ENCODE measurements at places on chromosomes 1 and 21. TPM values are rescaled to one million over a fixed set of nuclear protein-coding genes. Genes with fewer than 3 reads are reported as not detected.

DNA sequence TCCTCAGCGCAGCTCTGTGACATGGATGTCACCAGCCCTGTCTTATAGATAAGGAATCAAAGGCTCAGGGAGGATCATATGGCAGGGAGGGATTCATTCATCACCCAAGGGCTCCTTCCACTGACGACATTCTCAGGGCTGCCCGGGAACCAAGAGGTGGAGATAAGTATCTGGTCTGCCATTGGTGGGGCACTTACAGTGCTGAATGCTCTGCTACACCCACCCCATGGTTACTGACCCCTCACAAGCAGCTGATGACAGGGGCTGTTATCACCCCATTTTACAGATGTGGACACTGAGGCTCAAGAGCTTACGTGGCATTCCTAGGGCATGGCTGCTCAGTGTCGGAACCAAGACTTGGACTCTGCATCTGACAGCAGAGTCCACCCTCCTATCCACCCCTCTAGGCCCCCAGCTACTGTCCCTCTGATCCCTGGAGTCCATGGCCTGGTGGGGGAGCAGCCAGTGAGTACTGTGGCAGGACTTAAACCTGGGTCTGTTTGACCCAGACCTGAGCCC lies 155.1 kb downstream of the PTPRU start:
- H3K4me3 ChIP-seq: no peak overlapping the region
- no peaks in the 10 kb centered on the region for H3K36me3 ChIP-seq
- H3K4me1 ChIP-seq: no peaks in the 10 kb centered on the region
- H3K27me3 ChIP-seq: peaks cover 68% of the 10 kb centered on the region
- no peak for DNase-seq

GRCh38 chr1:30399026-30399425 lies 324.4 kb downstream of the MATN1 start:
- H3K27ac ChIP-seq: no peak overlapping the region
- H3K27me3 ChIP-seq: peaks cover 3% of the 10 kb centered on the region
- DNase-seq: no peak
- H3K36me3 ChIP-seq: no peaks in the 10 kb centered on the region

GRCh38 chr21:32819694-32820093 lies 48.1 kb upstream of the PAXBP1 start:
- no peak for DNase-seq
- H3K36me3 ChIP-seq: no peaks in the 10 kb centered on the region
- H3K4me3 ChIP-seq: no peak overlapping the region
- no peaks in the 10 kb centered on the region for H3K4me1 ChIP-seq
- H3K27ac ChIP-seq: no peak overlapping the region

GRCh38 chr1:220892997-220893700 lies 13.9 kb downstream of the HLX start:
- no peak overlapping the region for H3K4me3 ChIP-seq
- H3K27ac ChIP-seq: no peak overlapping the region
- peaks cover 30% of the 10 kb centered on the region for H3K4me1 ChIP-seq
- H3K36me3 ChIP-seq: no peaks in the 10 kb centered on the region

- peak overlapping the region; percentile 96 for H3K27ac ChIP-seq
- no peak for DNase-seq
- no peaks in the 10 kb centered on the region for H3K27me3 ChIP-seq
- peak overlapping the region; percentile 63 for H3K4me3 ChIP-seq
Observed at GRCh38 chr1:8422510-8423268, 104.8 kb downstream of the SLC45A1 start.

DNA sequence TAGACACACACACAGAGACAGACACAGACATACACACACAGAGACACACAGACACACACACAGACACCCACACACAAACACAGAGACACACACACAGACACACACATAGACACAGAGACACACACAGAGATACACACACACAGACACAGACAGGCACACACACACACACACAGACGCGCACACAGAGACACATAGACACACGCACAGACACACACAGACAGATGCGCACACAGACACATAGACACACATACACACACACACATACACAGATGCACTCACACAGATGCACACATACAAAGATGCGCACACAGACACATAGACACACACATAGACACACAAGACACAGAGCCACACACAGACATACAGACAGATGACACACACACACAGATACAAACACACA lies 16.0 kb downstream of the KIF21B start:
- no peak overlapping the region for H3K27ac ChIP-seq
- H3K4me1 ChIP-seq: no peaks in the 10 kb centered on the region

DNA sequence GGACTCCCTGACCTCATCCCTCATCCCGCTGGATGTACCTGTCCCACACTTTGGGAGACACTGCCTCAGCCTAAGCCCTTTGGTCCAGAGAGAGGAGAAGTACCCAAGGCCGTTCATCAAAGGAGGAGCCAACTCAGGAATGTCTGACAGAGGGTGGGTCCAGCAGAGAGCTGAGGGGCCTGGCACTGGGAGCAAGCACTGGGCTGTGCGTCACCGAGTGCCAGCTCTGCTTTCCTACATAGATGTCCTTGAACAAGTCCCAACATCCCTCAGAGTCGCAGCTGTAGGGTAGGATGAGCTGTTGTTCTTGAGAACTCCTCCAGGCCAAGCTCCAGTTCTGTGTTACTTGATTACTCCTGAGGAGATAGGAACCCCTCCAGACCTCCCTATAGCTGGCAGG lies 68.8 kb upstream of the ACOT11 start:
- peaks cover 4% of the 10 kb centered on the region for H3K27me3 ChIP-seq
- H3K36me3 ChIP-seq: no peaks in the 10 kb centered on the region
- H3K27ac ChIP-seq: no peak overlapping the region
- no peak overlapping the region for H3K4me3 ChIP-seq
- no peak for DNase-seq
- peaks cover 3% of the 10 kb centered on the region for H3K4me1 ChIP-seq

GRCh38 chr1:227735539-227736285 lies 477 bp downstream of the SNAP47 start:
- DNase-seq: no peak
- peak overlapping the region; percentile 91 for H3K4me3 ChIP-seq
- peak overlapping the region; percentile 76 for H3K27ac ChIP-seq
- H3K4me1 ChIP-seq: peaks cover 25% of the 10 kb centered on the region
- no peaks in the 10 kb centered on the region for H3K27me3 ChIP-seq
- H3K36me3 ChIP-seq: no peaks in the 10 kb centered on the region

GRCh38 chr1:223326776-223327175 lies 37.2 kb downstream of the SUSD4 start:
- no peak for DNase-seq
- H3K4me1 ChIP-seq: no peaks in the 10 kb centered on the region
- H3K27ac ChIP-seq: no peak overlapping the region

DNA sequence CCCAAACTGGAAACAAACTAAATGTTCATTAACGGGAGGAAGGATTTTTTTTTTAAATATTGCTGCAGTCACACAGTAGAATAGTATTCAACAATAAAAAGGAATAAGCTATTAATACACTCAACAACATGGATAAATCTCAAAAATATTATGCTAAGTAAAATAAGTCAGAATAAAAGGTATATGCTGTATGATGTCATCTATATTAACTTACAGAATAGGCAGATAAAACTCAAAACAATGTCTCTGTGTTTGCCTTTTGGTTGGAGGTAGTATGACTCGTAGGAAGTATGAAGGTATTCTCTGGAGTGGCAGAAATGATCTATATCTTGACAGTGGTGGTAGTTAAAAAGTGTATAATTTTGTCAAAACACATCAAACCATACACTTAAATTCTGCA lies 6.1 kb upstream of the ST6GALNAC5 start:
- H3K4me1 ChIP-seq: no peaks in the 10 kb centered on the region
- peaks cover 23% of the 10 kb centered on the region for H3K27me3 ChIP-seq
- H3K4me3 ChIP-seq: no peak overlapping the region
- no peak for DNase-seq
- H3K36me3 ChIP-seq: no peaks in the 10 kb centered on the region

DNA sequence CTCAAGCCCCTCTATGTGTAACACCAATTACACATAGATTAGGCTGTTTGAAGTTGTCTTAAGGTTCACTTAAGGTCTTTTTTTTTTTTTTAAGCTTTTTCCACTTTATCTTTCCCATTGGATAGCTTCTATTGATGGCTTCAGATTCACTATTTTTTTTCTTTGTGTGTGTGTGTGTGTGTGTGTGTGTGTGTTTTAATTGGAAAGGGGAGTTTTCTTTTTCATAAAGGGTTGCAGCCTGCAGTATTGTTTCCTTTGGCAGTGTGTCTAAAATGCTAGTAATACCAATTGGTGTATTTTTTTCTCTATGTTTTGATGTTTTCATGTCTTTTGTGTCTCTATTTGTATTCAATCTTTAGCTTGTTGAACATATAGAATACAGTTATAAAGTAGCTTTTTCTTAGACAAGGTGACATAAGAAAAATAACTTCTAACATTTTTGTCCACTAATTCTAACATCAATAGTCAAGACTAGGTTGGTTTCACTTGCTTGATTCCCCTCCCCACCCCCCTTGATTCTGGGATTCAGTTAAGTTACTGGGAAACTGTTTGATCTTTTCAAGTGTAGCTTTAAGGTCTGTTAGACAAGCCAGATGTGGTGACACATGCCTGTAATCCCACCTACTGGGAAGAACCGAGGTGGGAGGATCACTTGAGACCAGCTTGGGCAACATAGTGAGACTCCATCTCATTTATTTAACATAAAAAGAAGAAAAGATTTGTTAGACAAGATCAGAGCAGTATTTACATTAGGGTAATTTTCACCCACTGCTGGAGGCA lies 21.4 kb downstream of the PRRC2C start:
- no peaks in the 10 kb centered on the region for H3K36me3 ChIP-seq
- H3K4me1 ChIP-seq: no peaks in the 10 kb centered on the region
- DNase-seq: no peak
- no peaks in the 10 kb centered on the region for H3K27me3 ChIP-seq

- H3K27me3 ChIP-seq: no peaks in the 10 kb centered on the region
- H3K4me1 ChIP-seq: peaks cover 91% of the 10 kb centered on the region
- no peak for DNase-seq
- H3K27ac ChIP-seq: peak overlapping the region; percentile 89
- H3K4me3 ChIP-seq: no peak overlapping the region
Observed at GRCh38 chr1:15951341-15952153, 24.4 kb downstream of the ZBTB17 start.

- no peak for DNase-seq
- H3K27ac ChIP-seq: no peak overlapping the region
- H3K27me3 ChIP-seq: no peaks in the 10 kb centered on the region
- no peak overlapping the region for H3K4me3 ChIP-seq
Observed at GRCh38 chr1:54350360-54350759, 55.8 kb downstream of the SSBP3 start.

- no peak overlapping the region for H3K4me3 ChIP-seq
- no peaks in the 10 kb centered on the region for H3K36me3 ChIP-seq
- DNase-seq: no peak
- H3K27ac ChIP-seq: no peak overlapping the region
- H3K27me3 ChIP-seq: peaks cover 33% of the 10 kb centered on the region
Observed at GRCh38 chr1:3019516-3020051, 1.7 kb upstream of the ACTRT2 start.

DNA sequence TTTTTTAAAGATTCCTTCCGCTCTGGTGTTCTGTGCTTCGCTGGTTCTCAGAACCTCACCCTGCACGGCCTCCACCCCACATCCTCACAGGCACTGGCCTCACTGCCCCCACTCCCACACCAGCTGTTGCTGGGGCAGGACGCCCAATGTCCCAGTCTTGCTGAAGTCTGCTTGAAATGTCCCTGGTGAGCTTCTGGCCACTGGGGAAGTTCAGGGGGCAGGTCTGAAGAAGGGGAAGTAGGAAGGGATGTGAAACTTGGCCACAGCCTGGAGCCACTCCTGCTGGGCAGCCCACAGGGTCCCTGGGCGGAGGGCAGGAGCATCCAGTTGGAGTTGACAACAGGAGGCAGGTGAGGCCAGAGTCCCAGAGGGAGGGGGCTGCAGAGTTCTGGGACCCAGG lies at the start of gene C1QA:
TSS of gene C1QA (plus strand) at position 276 of the 400 bp plus-strand sequence. CDS start 989 bp downstream, outside the sequence.
- H3K27ac ChIP-seq: peak within 1 kb of the TSS; percentile 30
- no peaks in the 10 kb centered on the region for H3K36me3 ChIP-seq
- H3K4me1 ChIP-seq: no peaks in the 10 kb centered on the region
- DNase-seq: no peak
- H3K4me3 ChIP-seq: peak within 1 kb of the TSS; percentile 11

DNA sequence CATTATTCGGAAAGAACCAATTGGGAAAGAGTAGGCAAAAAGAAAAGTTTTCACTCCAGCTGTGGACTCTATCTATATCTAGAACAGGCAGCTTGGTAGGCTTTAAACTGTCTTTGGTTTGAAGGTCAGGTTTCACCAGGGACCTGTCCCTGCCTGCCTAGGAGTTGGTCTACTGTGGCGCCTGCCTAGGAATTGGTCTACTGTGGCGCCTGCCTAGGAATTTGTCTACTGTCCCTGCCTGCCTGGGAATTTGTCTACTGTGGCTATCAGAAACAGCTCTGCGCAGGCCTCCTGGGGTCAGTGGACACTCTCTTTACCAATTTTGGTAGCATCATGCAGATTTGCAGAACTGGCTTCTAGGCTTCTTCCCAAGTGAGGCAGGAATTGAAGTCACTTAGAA lies 13.8 kb downstream of the USP25 start:
- H3K27ac ChIP-seq: no peak overlapping the region
- H3K27me3 ChIP-seq: no peaks in the 10 kb centered on the region
- no peaks in the 10 kb centered on the region for H3K4me1 ChIP-seq
- DNase-seq: no peak
- H3K4me3 ChIP-seq: no peak overlapping the region

- H3K27ac ChIP-seq: no peak overlapping the region
- DNase-seq: no peak
- H3K4me3 ChIP-seq: no peak overlapping the region
- H3K4me1 ChIP-seq: no peaks in the 10 kb centered on the region
- H3K27me3 ChIP-seq: no peaks in the 10 kb centered on the region
- no peaks in the 10 kb centered on the region for H3K36me3 ChIP-seq
Observed at GRCh38 chr1:36968730-36969129, 65.6 kb downstream of the GRIK3 start.

DNA sequence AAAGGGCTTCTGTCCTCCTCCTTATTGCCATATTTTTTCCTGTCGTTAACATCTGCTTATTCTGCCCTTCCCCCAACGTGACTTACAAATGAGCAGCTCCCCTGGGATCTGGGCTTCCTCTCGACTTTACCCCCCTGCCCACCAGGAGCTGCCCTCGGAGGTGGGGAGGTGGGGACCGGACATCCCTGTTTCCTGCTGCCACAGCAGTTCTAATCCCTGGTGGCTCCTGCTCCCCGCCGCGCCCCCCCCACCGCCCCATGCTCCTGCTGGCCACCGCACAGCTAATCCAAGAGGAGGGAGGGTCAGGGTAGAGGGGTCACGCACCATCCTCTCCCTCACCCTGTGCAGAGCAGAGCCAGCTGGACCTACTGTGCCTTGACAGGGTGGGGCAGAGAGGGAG lies 4.4 kb upstream of the SLC27A3 start:
- no peaks in the 10 kb centered on the region for H3K27me3 ChIP-seq
- DNase-seq: no peak
- H3K4me1 ChIP-seq: peaks cover 12% of the 10 kb centered on the region
- peaks cover 71% of the 10 kb centered on the region for H3K36me3 ChIP-seq
- peak overlapping the region; percentile 23 for H3K27ac ChIP-seq

CACNA1E gene
- 1.2 TPM for total RNA-seq

SDF4 gene
- 166 TPM for total RNA-seq

CNKSR1 gene
- total RNA-seq: 17.2 TPM

DENND2C gene
- total RNA-seq: 4.7 TPM

TMOD4 gene
- not detected for total RNA-seq

CLIC6 gene
- 21.2 TPM for total RNA-seq

ASCL5 gene
- 0.21 TPM for total RNA-seq

ZNF644 gene
- 53.5 TPM for total RNA-seq

BATF3 gene
- 6.4 TPM for total RNA-seq
